CD4-positive, alpha-beta memory T cell (primary cell): ENCODE measurements at places on chromosomes 7 and 10. TPM values are rescaled to one million over a fixed set of nuclear protein-coding genes. Genes with fewer than 3 reads are reported as not detected.

GRCh38 chr10:2980791-2981360 is 86.5 kb upstream of the PFKP start:
- DNase-seq: no peak

GRCh38 chr7:116632384-116632783 is 39.6 kb upstream of the MET start:
- DNase-seq: no peak

- DNase-seq: no peak
These were observed 57.7 kb upstream of the KCNIP2 start for GRCh38 chr10:101901340-101901739.

DNA sequence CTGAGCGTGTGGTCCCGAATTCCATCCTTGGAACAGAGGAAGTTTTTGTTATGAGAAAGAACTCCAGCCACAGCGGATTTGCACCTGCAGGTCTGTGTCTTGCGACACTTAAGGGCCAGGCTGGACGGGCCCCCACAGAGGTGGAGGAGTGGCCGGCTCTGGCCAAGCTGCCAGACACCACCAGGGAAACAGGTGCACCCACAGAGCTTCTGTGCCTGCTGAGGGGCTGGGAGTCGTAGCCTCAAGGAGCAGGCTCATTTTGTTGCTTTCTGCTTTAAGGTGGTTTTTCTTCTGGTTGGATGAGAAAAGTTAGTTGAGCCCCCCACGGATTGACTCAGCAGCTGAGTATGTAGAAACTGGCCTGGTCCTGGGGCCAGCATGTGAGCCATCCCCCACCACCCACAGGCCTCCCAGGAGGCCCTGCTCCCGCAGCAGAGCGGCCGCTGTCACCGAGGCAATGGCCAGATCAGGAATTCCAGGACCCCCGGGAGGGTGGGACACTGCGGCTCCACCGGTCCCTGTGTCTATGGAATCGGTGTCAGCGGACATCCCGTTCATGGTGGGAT is 41.9 kb downstream of the NKX6-2 start:
- DNase-seq: no peak

Gene GALNT17
- polyA plus RNA-seq: not detected

- no peak for DNase-seq
These were observed 139.4 kb upstream of the PHYHIPL start for GRCh38 chr10:59037018-59037389.

- no peak for DNase-seq
These were observed 33.8 kb upstream of the FZD8 start for GRCh38 chr10:35675846-35676245.

- no peak for DNase-seq
These were observed 1.0 kb downstream of the CYP51A1 start for GRCh38 chr7:92133133-92133736.

GRCh38 chr7:2876031-2876731 is 32.1 kb upstream of the GNA12 start:
- DNase-seq: no peak

DNA sequence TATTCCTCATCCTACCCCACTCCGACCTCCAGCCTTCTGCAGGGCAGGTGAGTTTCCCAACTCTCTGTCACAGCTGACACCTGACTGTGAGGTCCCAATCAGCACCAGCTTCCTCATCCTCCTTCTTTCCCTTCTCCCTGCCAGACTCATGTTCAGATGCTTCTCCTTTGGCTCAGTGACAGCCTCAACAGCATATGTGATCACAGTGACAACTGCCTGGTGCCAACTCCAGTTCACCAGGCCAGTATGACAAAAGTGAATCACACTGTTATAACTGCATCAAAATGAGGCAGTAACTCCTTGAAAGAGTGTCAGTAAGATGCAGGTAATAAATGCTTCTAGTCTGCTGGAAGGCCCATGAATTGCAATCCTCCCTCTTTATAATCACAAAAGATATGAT is 46.8 kb upstream of the NFE2L3 start:
- DNase-seq: no peak

DNA sequence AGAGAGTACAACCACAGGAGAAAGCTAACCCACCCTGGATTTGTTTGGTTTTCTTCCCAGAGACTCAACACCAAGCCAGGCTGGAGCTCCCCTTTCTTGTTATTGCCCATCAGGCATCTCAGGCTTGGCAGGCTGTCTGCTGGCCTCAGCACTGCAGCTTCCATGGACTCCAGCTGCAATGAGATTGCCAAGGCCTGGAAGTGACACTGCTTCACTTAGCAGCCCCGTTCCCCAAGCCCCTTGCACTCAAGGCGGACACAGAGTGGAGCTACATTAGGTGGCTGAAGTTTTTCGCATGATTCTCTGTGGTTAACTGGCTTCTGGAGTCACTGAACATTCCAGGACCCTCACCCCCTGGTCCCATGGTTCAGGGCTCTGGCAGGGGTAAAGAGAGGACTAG is 163.1 kb upstream of the GDF10 start:
- no peak for DNase-seq

DNA sequence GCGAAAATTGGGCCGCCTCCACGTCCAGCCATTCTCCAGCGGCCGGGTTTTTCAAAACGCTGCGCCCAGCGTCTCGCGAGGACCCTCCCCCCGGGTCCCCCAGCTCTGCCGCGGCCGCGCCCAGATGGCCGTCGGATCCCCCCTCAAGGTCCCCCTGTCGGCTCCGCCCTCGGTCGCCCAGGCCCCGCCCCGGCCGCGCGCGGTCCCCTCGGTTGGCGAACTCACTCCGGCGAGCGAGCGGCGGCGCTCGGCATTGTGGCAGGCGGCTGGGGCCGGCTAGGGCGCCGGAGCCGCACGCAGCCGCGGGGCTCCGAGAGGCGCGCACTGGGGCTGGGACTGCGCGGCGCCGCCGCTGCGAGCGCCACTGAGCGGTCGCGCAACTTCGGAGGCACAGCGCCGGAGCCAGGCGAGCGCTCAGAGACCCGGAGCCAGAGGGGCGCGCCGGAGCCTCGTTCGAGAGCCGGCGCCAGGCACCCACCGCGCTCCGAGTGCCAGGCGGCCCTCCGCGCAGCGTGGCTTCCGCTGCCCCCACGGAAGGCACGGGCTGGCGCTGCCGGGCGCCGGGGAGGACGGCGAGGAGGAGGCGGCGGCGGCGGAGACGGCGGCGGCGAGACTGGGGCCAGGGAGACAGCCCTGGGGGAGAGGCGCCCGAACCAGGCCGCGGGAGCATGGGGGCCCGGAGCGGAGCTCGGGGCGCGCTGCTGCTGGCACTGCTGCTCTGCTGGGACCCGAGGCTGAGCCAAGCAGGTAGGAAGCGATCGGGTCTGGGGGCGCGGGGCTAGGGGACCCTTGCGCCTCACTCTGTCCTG is at the start of gene UNC5B:
UNC5B (plus strand) TSS at position 253 of the 809 bp plus-strand sequence; CDS start at position 669, 416 bp downstream.
- DNase-seq: no peak

DNA sequence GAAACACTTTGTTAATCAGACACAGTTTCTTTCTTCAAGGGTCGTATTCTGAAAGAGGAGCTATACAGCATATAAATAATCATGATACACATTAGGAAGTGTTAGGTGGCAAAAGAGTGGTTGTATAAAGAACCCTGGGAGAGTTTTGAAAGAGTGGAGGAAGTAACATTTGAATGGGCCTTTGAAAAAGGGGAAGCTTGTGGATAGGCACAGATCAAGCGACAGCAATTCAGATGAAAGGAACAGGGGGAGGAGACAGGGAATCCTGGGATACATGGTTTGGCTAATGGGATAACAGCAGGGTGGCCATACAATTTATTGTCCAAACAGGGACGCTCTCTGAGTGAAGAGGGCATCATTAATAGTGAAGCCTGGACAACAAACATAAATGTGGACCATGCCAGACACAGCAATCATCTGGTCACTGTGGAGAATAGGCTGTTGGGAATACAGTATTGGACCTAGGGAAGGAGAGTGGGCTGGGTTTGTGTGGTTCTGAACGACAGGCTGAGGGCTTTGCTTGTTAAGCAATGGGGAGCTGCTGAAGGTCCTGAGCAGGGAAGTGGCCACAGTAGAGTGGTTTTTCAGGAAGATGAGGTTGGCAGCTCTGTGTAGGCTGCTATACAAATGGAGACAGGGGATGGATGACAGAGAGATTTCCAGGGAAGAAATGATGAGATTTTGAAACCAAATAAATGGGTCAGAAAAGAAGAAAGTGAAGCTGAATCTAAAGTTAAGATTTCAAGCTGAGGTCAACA is 75.9 kb downstream of the ICA1 start:
- DNase-seq: no peak

GRCh38 chr10:80252296-80252887 is 37.1 kb downstream of the MAT1A start:
- DNase-seq: no peak

GRCh38 chr7:80829527-80829926 is 89.3 kb downstream of the SEMA3C start:
- DNase-seq: no peak

Gene FAM241B
- 24.9 TPM for polyA plus RNA-seq

GRCh38 chr7:13904689-13905088 is 84.8 kb downstream of the ETV1 start:
- DNase-seq: no peak

DNA sequence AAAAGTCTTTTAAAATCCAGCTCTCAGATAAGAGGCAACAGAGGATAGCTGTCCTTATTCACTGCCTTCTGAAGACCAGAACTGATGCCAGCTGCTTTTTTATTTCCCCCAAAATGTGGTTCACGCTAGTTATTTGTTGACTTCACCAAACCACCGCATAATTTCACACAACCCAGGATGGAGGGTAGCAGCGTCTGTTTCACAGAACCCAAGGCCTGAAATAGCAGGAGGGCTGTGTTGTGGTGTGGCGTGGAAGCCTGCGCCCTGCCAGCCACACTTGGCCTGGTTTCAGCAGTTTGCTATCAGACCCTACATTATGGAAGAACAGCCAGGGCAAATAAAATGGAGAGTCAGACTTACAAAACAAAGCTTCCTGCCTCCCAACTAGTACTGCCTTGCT is 155.4 kb downstream of the DYNC1I1 start:
- no peak for DNase-seq

DNA sequence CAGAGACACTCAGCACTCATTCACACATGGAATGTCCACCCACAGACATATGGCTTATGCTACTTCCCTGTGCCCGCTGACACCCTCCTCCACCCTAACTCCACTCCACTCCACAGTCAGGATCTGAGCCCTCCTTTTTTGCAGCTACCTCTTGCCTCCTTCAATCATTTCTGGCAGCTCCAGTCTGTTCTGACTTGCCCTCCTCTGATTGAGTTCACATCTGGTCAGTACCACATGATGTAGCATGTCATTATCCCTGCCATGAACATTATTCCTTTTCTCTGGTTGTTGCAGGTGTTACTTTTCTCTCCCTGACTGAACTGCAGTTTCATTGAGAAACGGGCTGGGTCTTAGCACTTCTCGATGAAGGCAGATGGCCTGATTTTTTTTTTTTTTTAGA is 130.1 kb upstream of the EGR2 start:
- no peak for DNase-seq

Gene SCART1
- 1.2 TPM for polyA plus RNA-seq

Gene C10orf67
- 0.31 TPM for polyA plus RNA-seq

- no peak for DNase-seq
These were observed 62.1 kb downstream of the TPST1 start for GRCh38 chr7:66267249-66267648.

Gene CREB5
- not detected for polyA plus RNA-seq

DNA sequence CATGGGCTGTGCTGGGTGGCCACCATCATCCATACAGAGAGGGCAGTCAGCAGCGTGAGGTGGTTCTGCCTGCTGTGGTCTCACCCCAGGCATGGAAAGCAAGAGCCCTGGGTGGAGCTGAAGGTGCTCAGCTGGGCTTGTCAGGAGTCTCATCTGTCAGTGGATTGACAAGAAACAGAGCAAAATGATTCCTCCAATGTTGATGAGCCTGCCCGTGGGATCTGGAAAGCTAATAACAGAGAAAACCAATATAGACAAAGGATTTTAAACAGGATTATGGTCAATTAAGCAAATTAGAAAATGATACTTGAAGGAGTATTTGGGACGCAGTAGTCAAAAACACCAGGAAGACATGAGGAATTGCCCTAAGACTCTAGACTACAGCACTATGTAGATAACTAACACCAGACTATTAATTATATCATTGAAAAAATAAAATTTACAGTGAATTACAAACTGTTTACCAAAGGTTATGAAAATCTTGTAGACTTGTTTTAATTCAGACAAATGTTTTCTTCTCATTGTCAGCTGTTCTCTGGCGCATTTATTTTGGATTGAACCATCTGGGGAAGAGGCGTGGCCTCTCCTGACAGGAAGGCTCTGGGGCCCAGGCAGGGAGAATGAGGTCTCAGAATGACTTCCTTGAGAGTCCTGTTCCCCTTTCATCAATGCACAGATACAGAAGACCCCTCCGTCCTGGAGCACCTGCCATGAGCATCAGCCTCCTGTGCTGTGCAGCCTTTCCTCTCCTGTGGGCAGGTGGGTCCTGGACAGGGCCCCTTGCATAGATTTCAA is 211.2 kb upstream of the PRSS58 start:
- no peak for DNase-seq

DNA sequence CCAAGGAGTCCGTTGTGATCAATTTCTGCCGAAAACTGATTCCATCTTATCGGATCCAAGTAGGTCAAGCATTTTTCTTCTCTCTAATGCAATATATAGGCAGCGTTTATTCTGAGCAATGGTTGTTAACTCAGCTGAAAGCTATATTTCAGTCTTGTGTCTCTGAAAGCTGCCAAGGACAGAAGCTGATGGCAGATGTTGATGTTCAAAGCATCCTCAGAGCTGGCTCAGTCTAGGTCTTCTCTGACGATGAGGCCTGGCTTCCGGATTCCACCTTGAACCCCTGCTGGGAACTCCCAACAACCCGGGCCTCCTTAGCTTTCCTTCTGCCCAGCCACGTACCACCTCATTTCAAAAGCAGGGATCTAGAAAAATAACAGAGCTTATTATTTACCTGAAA is 863.6 kb downstream of the NRG3 start:
- no peak for DNase-seq

- no peak for DNase-seq
These were observed 150.6 kb downstream of the TRIL start for GRCh38 chr7:28807396-28807994.

Gene GPER1
- not detected for polyA plus RNA-seq

Gene OPALIN
- polyA plus RNA-seq: not detected

- no peak for DNase-seq
These were observed 239.7 kb upstream of the KLF6 start for GRCh38 chr10:4024516-4025245.

- no peak for DNase-seq
These were observed 29.5 kb upstream of the LRRC17 start for GRCh38 chr7:102883098-102883860.

DNA sequence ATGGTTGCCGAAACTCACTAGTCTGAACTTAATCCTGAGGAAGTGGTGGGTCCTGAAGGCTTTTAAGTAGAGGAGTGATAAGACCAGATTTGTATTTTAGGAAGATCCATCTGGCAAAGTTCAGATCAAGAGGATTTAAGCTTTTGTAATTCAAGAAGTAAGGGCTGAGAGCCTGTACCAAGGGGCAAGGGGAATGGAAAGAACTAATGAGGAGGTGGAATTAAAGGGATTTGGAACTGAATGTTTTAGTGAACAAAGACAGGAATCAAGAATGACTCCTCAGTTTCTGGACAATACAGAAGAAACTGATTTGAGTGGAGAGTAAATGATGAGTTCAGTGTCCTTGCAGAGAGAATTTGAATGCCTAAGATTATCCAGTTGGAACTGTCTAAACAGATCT is 249.0 kb downstream of the C7orf25 start:
- DNase-seq: no peak

Gene PKD1L1
- not detected for polyA plus RNA-seq

- DNase-seq: no peak
These were observed 161.0 kb downstream of the DIP2C start for GRCh38 chr10:528173-529165.

Gene VSTM4
- not detected for polyA plus RNA-seq

Gene UTF1
- polyA plus RNA-seq: not detected

GRCh38 chr7:46939558-46939957 is 642.4 kb downstream of the TNS3 start:
- DNase-seq: no peak

Gene OSBPL3
- 6.9 TPM for polyA plus RNA-seq
